Common myeloid progenitor, CD34-positive (primary cell): ENCODE measurements at places on chromosomes 12 and 14.

- no peak for DNase-seq
These were observed 18.7 kb upstream of the AP4S1 start for GRCh38 chr14:31006703-31007102.

- DNase-seq = peak; percentile 30
These were observed 1.5 kb downstream of the PLEKHA5 start for GRCh38 chr12:19131025-19131444.

- DNase-seq = no peak
These were observed 99.3 kb downstream of the SPTSSA start for GRCh38 chr14:34362641-34363251.

DNA sequence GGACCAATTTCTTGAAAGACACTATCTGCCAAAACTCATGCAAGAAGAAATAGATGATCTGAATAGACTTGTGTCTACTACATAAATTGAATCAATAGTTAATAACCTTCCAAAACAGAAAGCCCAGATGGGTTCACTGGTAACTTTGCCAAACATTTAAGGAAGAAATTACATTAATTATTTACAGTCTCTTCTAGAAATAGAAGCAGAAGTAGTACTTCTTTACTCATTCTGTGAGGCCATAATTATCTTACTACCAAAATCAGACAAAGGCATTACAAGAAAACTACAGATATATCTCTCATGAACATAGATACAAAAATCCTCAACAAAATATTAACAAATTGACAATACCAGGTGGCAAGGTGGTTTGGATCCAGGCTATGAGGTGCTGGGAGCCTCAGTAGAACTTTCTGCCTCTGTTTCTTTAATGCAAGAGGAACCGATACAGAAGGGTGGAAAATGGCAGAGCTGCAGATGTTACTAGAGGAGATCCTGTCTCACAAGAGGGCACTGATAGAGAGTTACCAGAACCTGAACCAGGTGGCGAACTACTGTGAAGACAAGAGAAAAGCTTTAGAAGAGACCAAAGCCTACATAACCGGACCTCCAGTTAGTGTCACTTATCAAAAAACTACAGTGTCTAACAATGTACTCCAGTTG, 33.7 kb upstream of the KTN1 start:
- DNase-seq = no peak

DNA sequence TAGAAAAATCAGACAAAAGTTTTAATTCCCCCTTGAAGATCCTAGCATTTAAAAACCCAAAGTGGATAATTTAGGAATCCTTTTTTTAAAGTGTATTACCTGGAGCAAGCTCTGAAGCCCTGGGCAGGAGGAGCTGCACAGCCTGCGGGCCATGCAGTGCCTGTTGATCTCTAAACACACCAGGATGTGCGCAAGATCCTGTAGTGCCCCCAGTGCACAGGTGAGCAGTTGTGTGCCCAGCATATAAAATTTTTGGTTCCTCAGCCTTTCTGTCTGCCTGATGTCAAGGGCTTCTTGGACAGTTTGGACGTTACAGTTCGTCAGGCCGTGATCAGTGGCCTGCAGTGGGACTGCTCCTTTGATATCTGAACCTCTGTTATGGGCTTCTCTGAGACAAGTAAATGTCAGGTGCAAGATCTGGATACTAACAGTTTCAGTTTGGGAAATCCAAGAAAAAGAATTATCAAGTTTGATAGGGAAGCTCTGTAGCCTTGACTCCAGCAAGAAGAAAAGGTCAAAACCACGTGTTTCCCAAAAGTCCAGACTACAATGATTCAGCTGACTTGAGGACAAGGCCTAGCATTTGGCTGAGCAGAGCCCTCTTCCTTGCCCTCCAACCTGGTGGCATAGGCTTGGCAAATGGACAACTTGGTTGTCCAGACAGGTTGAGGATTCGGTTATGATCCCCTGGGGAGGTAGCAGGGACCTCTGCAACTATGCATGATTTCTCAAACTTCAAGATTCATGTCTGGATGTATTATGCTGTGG, 1.0 kb downstream of the ATXN7L3B start:
- peak; percentile 46 for DNase-seq

GRCh38 chr14:24329736-24330135, 5.1 kb downstream of the ADCY4 start:
- no peak for DNase-seq

DNA sequence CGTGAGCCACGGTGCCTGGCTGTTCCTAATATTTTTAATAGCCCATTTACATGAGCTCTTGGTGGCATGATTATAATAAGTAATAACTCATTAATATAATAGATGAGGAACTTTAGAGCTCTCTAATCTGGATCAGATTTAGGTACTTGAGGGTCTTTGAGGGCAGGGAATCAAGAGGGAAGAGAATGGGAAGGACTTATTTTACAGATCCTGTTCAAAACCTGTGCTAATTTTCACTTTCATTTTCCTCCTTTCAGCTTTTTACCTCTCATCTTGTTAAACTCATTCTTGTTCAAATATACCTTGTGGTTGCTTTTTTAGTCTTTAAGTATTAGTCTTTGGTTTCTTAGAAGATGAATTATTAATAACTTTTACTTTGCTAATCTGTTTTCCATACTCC, 5.6 kb downstream of the NECAP1 start:
- no peak for DNase-seq

DNA sequence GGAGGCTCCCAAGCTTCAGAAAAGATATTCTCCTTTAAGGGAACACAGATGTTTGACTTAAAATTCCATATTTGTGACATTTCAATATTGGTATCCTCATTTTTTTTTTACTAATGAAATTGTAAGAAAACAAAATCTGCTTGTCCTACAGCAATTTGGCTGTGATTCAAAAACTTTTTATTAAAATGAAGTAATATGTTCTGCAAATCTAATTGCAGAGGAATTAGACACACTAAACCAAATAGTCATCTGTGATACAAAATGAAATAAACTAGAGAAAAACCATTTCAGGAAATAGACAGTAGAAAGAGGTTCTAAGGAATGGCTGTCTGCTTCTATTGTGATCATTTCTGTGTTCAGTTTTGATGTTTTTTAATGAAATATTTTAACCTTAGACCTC, 50.1 kb upstream of the HIF1A start:
- DNase-seq = no peak

GRCh38 chr12:24884911-24885310, 64.0 kb downstream of the BCAT1 start:
- no peak for DNase-seq

GRCh38 chr14:27223906-27224305, 626.1 kb upstream of the NOVA1 start:
- DNase-seq = no peak

- no peak for DNase-seq
These were observed 575.9 kb upstream of the MDGA2 start for GRCh38 chr14:48251290-48251689.

GRCh38 chr14:89024691-89025090, 200.2 kb downstream of the TTC8 start:
- DNase-seq = no peak

DNA sequence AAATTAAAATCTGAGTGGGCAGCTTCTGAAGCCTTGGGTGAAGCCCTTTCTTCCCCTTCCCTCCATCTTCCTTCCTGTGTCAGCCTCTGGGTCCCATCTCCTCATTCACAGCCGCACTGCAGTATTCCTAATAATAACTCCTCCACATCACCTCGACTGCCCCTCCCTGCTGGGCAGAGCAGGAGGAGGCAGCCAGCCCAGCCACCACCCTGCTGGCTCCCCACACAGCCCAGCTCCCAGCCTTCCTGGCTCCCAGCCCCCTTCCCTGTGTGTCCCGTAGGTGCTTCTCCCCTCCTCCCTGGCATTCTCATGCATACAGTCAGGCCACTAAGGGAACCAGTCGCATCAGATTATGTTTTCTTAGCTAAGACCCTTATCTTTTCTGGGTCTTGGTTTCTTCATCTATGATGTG, 3.7 kb downstream of the IFFO1 start:
- no peak for DNase-seq

GRCh38 chr12:109587921-109588320, 14.3 kb downstream of the MVK start:
- no peak for DNase-seq

GRCh38 chr12:51362307-51362706, 15.8 kb upstream of the CELA1 start:
- no peak for DNase-seq

- peak; percentile 87 for DNase-seq
These were observed 717 bp downstream of the ORAI1 start for GRCh38 chr12:121626853-121627640.

- no peak for DNase-seq
These were observed 113.2 kb downstream of the TRMT5 start for GRCh38 chr14:60867503-60868172.

DNA sequence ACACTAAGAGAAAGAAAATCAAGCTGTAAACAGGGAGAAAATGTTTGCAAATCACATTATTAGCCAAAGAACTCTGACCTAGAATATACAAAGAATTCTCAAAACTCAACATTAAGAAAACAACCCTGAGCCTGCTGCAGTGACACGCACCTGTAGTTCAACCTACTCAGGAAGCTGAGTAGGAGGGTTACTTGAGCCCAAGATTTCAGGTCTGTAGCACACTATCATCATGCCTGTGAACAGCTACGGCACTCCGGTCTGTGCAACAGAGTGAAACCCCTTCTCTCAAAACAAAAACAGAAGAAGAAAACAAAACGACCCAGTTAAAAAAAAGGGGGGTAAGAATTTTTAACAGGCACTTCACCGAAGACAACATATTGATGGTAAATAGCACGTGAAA, 20.8 kb downstream of the SAV1 start:
- no peak for DNase-seq

GRCh38 chr14:71996610-71997009, 64.4 kb downstream of the RGS6 start:
- DNase-seq = no peak

GRCh38 chr12:6070472-6071257, 53.8 kb downstream of the VWF start:
- no peak for DNase-seq

GRCh38 chr14:105528586-105529318, 2.4 kb downstream of the TMEM121 start:
- peak; percentile 41 for DNase-seq

DNA sequence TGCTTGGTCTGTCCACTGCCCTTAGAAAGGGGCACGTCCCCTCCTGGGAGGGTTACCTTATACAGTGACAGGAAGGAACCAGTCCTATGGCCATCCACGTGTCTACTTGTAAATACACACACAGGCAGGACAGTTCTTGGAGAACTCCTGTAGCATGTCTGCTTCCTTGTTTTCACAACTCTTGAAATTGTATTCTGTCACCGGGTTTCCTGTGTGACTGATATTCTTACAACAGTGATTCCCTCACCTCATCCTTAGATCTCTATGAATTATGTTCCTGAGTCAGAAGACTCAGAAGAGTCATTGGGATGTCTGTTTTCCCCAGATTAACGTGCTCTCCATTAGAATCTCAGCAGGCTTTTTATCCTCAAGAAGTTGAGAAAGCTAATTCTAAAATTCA, 44.1 kb upstream of the DYNC1H1 start:
- DNase-seq = no peak

- DNase-seq = peak; percentile 52
These were observed 86.1 kb upstream of the DYNC1H1 start for GRCh38 chr14:101878211-101878821.

GRCh38 chr14:48805315-48805714, 780.9 kb downstream of the RPS29 start:
- no peak for DNase-seq

GRCh38 chr12:22287101-22287500, 47.4 kb downstream of the ST8SIA1 start:
- DNase-seq = no peak

GRCh38 chr12:71780237-71780822, 25.7 kb downstream of the RAB21 start:
- peak; percentile 78 for DNase-seq

- DNase-seq = no peak
These were observed 9.7 kb upstream of the CRY1 start for GRCh38 chr12:107103097-107103496.

DNA sequence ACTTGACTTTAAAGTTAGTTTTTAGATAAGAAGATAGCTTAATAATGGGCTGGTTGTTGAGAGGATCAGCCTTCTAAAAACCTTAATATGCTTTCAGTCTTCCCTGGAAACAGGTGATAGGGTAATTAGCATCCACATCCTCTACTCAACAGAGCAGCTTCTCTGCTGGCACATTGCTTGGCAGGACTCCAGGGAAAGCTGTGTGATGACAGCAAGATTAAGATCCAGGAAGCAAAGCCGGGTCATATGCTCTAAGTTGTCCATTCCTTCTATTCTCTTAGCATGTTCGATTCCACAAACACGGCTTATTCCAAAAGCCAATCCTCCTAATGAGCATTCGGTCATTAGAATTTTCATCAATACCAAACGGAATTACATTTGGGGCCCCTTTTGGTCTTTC, 87.0 kb downstream of the HMGA2 start:
- peak; percentile 65 for DNase-seq

DNA sequence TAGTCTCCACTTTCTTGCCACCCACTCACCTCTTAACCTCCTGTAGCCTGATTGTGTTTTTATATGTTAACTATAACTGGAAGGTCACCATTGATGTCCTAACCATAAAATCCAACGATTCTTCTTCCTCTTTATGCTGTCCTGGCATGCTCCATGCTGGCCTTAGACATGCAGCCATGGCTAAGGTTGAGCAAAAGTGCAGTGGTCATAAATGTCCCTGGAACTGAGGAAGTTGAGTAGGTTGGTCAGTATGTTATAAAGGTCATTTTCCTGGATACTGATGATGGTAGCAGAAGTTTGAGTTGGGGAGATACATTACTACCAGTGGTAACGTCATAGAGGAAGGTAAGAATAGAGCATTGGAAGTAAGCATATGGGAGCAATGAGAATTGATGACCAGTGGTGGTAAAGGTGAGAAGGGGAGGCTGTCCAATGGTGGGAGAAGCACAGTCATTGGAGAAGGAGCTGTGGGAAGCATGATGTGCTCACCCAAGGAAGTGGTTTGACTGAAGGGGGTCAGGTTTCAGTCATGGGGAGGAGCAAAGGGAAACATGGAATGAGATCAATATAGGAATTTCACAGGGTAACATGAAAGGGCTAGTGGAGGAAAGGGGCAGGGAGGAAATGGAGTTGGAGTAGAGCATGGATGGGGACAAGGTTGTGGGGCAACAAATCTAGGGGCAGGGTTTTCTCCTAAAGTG, 240.8 kb downstream of the DACT1 start:
- no peak for DNase-seq

GRCh38 chr12:109786799-109787198, 46.4 kb downstream of the TRPV4 start:
- no peak for DNase-seq

- DNase-seq = no peak
These were observed 39.8 kb downstream of the LIMA1 start for GRCh38 chr12:50243507-50243906.

DNA sequence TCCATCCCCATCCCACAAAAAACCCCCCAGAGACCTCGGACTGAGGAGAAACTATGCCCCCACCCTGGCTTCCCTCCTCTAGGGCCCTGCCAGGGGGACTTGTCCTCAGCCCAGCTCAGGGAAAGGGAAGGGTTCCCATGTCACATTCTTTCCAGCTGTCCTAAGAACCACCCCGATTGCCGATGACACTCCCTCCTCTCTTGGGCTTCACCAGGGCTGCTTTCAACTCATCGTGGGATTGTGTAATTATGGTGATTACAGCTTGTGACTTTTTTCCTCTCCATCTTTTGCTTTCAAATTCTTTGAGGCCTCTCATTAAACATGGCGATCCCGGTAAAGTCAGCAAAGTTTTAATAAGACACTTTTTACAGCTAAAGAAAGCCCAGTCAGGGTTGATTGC, 344.0 kb downstream of the DPF3 start:
- DNase-seq = no peak

- no peak for DNase-seq
These were observed 502.4 kb upstream of the ATP2B1 start for GRCh38 chr12:90211017-90211416.
